ENCODE measurements at places on chromosomes 5 and 9. TPM values are rescaled to one million over a fixed set of nuclear protein-coding genes. Genes with fewer than 3 reads are reported as not detected.

DNA sequence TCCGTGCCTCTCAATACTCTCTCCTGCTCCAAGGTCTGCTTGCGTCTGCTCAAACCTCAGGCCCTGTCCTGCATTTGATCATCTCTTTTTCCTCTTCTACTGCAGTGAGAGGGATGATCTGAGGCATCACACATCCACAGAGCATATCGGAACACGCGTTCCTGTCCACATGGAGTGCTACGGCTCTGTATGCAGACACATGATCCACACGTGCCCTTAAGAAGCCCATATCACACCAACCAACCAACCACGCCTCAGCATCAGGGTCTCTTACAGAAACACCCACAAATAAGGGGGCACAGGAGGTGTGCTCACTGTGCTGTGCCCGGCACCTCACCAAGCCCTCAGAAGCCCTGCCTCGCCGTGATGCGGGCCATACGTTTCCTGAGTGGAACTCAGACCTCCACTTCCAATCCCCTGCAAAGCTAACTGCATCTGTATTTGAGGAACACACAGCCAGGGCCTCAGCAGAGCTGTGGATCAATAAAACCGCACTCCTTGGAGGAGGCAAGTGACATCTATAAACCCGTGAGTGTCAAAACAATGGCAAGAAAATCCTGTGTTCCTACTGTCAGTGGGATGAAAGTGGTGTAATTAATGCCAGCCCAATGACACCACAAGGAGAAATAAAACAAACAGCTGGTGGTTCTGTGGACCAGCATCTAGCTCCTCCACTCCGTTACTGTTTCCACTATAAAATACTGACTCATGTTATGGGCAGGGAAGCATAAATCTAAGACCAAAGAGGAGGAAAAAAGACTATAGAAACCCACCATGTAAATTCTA is 40.4 kb downstream of the AK8 start:
- DNase-seq = no peak

The TCF7 gene
- 15.6 TPM for total RNA-seq

The ADGRD2 gene
- not detected for total RNA-seq

DNA sequence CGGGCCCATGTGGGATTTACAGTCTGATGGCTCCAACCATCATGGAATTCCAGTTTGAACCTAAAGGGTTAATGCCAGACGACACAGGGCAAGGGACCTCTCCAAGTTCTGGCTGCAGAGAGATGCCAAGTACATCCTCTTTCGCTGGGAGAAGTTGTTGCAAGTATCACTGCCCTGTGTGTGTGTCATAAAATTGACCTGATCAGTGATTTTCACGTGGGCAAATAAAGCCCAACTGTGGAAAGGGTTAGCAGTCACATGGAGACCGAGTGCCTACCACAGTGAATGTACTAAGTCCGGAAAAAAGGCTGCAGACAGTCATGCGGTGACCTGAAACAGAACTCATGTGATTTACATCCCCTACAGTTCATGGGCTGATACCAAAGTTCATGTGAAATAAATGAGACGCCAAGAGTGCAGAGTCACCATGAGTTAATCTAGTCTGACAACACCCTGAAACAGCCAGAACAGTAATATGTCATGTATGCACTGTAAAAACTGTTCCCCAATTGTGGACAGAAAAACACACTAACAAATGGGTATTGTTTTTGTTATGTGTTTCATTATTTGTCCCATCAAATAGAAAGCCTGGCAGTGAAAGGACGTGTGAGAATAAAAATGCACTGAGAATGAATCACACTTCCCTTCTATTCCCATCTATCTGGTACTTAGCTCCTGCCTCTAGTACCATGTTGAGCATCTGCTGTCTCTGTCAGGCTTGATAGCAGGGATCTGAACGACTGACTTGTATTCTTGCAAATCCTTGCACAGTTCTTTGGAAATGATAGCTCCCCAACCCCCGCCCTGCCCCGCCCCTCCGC is 115.7 kb downstream of the SUSD1 start:
- DNase-seq = no peak

GRCh38 chr9:124793015-124793541 is 16.1 kb downstream of the OLFML2A start:
- DNase-seq = no peak

Data from kidney (tissue), 22 donors.